Kidney tubule cell (primary cell): ENCODE measurements at places on chromosomes 3 and 15.

- no peak for DNase-seq
These were observed 129.4 kb upstream of the TLE3 start for GRCh38 chr15:70227147-70227546.

GRCh38 chr3:167032267-167032876, 347.7 kb downstream of the ZBBX start:
- peak; percentile 52 for DNase-seq

- DNase-seq: peak; percentile 17
These were observed 11.8 kb downstream of the SAMD7 start for GRCh38 chr3:169923189-169923588.

- DNase-seq: no peak
These were observed 97.1 kb upstream of the SPATA16 start for GRCh38 chr3:173238091-173238490.

- no peak for DNase-seq
These were observed 18.2 kb downstream of the TSC22D2 start for GRCh38 chr3:150426292-150426691.

DNA sequence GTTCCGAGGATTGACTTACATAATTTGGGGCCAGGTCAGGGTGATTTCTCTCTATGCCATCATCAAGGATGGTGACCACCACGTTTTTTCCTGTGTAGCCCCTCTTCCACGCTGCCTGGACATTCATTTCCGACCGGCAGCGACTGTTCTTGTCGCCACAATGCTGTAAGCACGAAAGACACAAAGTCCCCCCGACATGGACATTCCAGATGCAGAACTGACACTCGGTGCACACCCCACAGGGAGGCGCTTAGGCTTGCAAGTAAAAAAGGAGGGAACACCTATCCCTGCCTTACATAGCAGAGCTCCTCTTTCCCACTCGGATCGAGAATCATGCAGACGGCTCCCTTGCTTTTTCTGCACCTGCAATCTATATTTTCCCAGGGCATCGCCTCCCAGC, 58.2 kb downstream of the PCSK6 start:
- DNase-seq: no peak

GRCh38 chr15:53869044-53869805, 109.0 kb upstream of the UNC13C start:
- DNase-seq: peak; percentile 9

GRCh38 chr3:30470496-30470895, 135.9 kb upstream of the TGFBR2 start:
- DNase-seq: no peak

DNA sequence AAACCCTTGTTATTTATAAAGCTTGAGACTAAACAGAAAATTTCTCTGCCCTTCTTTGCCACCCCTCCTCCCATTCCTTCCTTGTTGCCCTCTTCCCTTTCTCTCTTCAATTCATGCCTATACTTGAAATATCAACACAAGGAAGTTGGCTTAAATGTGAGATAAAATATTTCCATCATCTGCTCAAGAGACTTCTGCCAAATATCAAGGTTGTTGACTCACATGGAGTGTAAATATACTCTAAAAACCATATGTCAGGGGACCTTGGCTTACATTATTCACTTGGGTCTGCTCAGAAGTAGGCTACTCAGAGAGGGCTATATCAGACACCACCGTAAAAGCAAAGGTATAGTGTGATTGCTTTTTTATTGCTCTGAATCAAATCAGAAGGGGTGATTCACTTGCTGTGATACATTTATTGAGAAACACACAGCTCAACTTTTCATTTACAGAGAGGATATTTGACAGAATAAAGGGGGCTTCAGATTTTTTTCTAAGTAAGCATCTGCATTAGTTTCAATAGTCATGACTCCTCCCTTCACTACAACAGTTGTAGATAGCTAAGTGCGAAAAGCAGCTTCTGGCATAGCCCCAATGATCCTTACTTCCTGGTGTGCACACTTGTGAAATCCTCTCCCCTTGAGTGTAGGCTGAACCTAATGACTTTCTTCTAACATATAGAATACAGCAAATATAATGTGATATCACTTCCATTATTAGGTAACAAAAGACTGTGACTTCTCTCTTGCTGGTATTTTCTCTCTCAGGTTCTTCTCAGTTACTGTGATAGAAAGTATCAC, 386.2 kb downstream of the EFHB start:
- DNase-seq: no peak

GRCh38 chr3:52126036-52126435, 28.2 kb downstream of the POC1A start:
- DNase-seq: no peak

DNA sequence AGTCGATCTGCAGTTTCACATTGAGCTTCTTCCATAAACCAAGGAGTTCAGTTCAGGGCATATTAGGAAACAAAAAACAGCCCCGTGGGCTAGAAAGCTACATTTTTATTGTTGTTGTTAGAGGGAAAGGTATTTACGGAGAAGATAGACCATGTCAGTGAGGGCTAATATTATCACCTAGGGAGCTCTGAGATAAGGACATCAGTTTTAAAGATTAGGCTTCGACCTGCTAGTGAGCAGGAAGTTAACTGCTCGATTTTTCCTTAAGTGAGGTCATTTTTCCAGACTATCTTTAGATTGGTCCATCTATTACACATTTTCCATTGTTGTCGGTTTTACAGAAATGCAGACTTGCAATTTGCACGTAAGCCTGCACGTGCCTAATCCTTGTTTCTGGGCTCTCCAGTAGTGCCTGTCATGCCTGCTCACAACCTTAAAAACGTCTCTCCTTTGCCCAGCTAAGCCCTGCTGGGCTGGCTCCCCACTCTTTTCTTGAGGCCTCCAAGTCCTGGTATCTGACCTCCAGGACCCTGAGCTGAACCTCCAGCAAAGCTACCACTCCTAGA, 72.6 kb downstream of the MTHFS start:
- no peak for DNase-seq

DNA sequence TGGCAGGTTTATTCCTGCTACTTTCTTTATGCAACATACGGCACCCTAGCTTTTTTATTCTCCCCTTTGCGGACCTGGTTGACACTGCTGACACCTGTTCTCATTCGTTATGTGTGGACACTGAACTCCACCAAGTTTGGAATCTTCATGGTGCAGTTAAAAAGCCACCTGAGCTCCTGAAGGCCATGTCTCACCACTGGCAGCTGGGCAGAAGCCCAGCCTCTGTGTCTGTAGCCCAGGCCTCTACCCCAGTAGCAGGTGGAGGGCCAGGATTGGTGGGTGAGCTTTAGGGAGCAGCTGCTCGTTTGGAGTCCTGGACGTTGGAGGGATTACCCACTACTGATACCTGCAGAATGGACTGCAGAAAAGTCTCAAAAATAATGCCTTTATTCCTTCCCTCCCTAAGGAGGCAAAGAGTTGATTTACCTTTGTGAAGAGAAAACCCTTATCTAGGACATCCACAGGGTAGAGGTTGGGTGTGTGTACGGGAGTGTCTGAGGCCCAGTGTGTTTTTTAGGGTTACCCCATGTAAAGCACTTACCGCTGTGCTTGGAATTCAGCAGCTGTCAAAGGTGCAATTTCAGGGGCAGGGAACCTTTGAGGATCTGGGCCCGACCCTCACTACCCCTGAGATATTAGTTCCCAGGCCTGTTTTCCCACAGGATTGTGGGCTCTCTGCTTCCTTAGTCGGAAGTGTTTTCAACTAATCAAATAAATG, 637 bp upstream of the CCNDBP1 start:
- DNase-seq: no peak

DNA sequence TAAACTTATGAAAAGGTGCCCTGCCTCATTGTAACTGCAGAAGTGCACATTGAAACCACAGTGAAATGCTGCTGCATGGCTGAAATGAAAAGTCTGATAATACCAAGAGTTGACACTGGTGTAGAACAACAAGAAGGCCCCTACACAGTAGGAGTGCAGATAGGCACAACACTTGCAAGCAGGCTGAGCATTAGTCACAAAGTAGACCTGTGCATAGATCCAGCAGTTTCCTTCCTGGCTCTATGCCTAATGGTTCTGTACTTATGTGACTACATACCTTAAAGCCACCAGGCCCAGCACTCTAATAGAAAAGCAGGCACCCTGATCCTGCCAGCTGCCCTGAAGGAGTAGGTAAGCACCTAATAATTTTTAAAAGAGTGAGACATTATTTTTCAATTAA, 41.8 kb downstream of the PRR23E start:
- DNase-seq: peak; percentile 33

- peak; percentile 92 for DNase-seq
These were observed 99.3 kb downstream of the BDH1 start for GRCh38 chr3:197456261-197457091.

- no peak for DNase-seq
These were observed 67.9 kb upstream of the KY start for GRCh38 chr3:134718726-134719125.

DNA sequence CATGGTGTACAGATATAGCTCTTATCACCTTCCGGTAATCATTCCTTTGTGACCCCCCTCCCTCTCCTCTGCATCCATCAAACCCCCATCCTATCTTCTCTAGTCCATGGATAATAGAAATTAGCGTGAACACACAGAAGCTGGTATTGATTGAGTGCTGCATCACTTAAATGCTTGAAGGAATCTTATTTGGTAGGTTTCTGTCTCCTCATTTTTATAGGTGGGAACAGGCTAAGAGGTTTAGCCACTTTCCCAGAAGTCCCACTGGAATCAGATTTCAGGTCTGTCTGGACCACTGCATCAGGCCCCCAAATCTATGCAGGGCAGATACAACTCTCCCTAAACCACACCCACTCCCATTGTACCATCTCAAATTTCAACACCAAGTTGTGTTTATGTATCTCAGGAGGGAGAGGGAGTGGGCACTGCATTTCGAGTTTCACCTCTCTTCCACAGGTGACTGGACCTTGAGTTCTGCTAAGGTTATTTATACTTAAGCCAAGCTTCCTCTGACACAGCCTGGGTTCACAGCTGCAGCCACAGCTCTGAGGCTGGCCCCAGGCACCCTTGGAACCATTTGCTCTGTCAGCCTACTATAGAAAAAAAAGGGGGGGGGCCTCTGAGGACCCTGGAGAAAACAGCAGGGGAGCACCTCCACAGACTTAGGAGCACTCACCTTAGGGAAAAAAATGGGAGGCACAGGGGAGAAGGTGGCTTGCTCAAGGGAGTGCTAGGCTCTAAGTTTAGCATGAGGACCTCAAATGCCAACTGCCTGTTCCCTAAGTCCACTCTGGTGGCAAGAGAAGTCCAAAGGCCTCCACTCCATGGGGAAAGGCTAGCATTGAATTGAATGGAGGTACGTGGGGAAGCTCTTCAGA, 2.1 kb upstream of the NMB start:
- no peak for DNase-seq

DNA sequence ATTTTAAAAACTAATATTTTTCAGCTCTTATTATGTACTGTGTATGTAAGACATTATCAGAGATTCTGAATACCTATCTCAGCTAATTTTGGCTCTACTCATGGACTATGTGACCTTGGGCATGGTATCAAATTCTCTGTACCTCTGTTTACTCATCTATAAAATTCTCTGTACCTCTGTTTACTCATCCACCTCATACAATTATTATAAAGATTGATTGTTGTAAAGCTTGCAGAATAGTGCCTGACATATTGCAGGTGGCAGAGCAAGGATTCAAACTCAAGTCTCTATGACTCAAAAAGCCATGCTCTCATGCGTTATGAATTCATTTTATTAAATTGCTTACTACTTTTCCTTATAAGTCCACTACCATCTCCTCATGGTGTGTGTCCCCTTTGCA, 151.9 kb upstream of the ARL6 start:
- no peak for DNase-seq

DNA sequence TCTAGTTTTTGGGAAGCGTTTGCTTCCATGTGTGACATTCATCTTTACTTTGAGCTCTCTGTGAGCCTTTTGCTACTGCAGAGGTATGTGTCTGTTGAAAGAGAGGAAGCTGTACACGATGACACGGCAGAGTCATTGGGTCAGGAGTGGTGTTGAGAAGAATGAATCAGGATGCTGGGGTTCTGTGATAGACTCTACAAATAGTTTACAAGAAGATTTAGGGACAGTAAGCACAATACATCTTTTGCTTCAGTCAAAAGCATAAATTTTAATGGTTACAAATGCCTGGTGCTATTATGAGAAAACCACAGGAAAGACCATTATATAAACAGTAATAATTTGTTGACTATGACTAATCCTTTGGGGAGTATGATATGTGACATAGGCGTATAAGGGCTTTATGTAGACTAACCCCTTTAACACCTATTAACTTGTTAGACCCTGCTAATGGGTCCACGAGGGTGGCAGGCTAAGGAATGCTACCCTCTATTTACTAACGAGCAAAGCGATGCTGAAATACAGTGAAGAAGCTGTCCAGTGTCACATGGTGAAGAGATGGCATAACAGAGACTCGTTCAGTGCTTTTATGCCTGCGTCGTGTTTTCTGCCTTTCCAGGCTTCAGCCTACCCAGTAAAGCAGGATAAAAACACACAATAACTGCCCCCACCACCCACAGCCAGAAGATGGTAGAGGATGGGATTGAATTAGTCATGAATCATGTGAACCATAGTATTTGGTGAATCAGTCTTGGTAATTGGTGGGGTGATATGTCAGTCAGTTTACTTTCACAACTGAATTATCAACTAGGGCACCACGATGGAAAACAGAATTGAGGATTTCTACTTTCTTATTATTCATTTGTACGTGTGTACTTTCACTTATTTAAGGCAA, 118.8 kb downstream of the LPP start:
- peak; percentile 82 for DNase-seq

GRCh38 chr15:59138243-59138642, 33.3 kb downstream of the CCNB2 start:
- DNase-seq: peak; percentile 56

- DNase-seq: peak; percentile 81
These were observed at the start of gene CCDC50 for GRCh38 chr3:191328962-191329653. Gene CCDC50, plus strand, starts transcription at chr3:191329394. Its CDS starts 281 bp downstream, at chr3:191329675.

GRCh38 chr15:67750371-67750770, 74.9 kb upstream of the SKOR1 start:
- no peak for DNase-seq
